ENCODE measurements at places on chromosomes 7 and 10.

DNA sequence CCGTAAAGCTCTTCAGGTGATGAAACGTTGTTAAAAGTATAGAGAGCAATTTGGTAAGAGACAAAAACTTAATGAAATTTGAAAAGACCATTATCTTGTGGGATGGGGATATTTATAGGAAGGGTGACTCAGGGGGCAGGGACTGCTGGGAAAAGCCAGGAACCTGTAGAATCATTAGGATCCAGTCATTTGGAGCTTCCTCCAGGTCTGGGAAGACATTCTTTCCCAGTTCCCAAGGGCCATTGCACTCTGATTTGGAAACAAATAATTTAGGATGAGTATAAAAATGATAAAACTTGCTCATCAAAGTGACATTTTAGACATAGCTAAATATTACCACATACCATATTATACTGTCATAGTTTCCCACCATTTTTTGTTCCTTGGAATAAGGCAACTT, 143.9 kb downstream of the PFKFB3 start:
- DNase-seq, result no peak

GRCh38 chr10:60444494-60445064, 54.9 kb upstream of the ANK3 start:
- DNase-seq, result no peak

DNA sequence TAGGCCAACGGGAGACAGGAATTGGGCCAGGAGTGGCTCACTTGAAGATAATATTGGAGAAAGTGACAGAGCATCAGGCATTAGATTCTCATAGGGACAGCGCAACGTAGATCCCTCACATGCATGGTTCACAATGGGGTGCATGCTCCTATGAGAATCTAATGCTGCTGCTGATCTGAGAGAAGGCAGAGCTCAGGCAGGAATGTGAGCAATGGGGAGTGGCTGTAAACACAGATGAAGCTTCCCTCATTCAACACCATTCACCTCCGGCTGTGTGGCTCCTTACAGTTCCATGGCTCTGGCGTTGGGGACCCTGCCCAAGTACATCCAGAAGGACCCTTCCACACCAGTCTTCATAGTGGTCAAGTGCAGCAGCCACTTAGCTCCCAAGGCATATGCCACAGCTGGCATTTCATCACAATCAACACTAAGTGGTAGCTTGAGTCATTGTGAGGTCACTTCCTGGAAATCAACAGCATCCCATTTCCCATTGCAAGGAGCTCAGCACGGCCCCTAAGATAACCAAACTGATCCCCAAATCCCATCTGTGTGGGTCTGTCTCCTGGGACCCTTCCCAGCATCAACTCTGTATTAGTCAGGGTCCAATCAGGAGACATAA, 174.5 kb downstream of the TPST1 start:
- no peak for DNase-seq

- no peak for DNase-seq
Observed at GRCh38 chr7:105874055-105874454, 2.3 kb downstream of the ATXN7L1 start.

- DNase-seq, result no peak
Observed at GRCh38 chr10:7571981-7572380, 94.8 kb downstream of the ITIH5 start.

DNA sequence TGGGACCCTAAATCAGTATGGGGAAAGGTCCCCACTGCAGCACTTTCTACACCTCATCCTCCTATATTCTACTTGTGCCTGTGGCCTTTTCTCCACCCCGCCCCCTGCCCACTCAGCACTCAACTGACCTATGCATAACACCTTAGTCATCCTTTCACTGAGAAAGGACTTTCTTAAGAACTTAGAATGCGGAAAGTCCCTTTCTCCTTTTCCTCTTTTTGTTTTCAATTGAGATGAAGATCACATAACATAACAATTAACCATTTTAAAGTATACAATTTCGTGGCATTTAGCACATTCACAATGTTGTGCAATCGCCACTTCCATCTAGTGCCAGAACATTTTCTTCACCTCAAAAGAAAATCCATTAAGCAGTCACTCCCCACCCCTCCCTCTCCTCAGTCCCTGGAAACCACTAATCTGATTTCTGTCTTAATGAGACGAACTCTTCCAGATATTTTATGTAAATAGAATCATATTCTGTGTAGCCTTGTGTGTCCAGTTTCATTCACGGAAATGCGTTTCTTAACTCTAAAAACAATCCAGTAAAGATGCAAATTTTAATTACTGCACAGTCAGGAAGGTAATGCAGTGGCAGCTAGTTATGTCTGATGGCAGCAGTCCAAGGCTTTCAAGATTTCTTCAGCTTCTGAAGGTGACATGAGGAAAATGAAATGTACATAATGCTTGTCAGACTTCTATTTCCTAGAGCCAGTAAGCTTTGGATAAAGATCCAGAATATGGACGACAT, 41.7 kb downstream of the FAS start:
- peak; percentile 70 for DNase-seq

DNA sequence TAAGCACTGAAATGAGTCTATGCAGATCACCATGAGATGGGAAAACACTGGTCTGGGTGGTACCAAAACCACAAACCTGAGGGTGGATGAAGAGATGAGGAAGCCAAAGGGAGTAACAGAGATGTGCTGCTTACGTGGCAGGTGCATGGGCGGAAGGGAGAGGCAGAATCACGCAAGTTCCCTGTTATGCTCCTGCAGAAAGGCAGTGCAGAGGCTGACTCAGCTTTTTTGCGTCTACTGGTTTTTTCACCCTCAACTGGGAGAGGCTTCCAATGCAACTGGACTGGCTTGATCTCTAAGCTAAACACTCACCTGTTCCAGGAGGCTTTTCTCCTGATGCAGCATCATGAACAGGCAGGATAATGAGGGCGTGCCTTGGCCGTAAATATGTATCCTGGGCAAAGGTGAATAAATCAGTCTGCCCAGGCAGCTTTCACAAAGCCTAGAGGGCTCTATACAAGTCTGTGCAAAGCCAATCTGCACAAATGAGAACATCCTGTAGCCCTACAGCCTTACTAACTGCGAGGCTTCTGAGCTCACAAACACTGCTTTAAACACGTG, 95.4 kb upstream of the AFAP1L2 start:
- peak; percentile 81 for DNase-seq

- no peak for DNase-seq
Observed at GRCh38 chr10:121098211-121098610, 247.0 kb downstream of the WDR11 start.

GRCh38 chr7:36726806-36727503, 2.7 kb upstream of the AOAH start:
- DNase-seq, result no peak

DNA sequence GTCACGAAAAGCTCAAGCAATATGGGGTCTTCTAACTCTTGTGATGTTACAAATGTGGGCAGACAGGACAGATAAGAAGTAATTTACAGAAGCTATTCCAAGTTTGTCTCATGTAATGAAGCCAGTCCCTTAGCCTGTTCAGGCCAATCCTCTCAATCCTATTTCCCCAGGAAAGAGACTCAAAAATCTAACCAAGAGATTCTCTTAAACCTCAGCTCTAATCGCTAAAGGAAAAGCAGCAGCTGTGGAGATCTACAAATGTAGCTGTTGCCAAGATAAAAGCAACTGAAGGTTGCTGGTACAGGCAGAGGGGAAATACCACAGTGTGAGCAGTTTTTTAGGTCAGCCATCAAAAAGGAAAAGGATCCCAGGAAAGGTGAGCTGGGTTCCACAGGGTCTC, 39.3 kb downstream of the ANK3 start:
- no peak for DNase-seq

DNA sequence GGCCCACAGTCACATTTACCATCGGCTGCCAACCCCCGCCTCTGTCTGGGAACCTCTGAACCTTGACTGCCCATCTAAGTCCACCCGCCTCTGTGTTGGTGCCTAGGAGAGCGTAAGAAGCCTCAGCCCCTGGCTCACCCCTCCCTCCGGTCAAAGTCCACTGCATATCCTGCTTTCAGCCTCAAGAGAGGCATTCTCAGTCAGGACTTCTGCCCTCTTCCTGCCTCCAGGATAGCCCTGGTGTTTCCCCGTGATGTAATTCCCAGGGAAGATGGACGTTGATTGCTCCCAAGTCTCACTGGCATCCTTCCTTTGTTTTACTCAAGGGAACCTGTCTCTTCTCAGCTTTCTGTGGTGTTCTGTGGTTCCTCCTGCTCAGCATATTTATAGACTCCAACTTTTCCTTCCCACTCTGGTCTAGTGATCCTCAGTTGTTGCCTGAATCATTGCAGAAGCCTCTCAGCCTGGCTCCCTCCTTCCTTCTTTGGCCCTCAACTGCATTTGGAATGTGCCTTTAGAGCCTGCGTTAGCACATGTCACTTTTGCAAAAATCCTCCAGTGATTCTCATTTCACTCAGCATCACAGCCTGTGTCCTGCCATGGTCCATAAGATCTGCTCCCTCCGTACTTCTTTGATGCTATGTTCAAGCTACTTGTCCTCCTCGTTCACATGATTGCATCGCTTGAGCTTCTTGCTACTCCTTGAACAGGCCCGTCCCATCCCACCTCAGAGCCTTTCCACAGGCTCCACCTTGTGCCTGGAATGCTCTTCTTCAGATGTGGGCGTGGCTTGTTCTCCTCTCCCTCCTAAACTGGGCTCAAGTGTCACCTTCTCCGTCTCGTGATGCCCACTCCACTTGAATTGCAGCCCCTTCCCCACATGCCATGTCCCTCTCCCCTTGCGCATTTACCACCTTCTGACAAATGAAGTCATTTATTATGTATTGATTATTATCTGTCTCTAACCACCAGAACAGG, 124.2 kb downstream of the PLPP4 start:
- no peak for DNase-seq

GRCh38 chr10:35448687-35449662, 112.7 kb downstream of the CCNY start:
- no peak for DNase-seq

DNA sequence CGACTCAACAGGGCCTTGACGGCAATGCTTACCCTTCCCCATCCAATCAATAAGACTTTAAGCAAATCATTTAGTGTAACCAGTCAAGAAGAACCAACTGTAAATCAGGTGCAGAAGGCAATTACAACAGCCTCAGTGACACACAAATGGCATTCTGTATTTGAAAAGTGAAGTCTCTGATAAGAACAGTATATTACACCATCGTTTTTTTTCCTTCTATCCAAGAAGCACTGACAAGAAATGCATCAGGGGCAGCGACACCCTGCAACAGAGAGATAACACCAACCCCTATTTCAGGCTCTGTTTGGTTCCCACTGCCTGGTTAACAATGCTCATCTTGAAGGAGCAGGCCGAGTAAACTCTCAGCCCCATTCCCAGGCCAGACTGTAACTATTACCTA, 204.0 kb upstream of the AOAH start:
- DNase-seq, result no peak

DNA sequence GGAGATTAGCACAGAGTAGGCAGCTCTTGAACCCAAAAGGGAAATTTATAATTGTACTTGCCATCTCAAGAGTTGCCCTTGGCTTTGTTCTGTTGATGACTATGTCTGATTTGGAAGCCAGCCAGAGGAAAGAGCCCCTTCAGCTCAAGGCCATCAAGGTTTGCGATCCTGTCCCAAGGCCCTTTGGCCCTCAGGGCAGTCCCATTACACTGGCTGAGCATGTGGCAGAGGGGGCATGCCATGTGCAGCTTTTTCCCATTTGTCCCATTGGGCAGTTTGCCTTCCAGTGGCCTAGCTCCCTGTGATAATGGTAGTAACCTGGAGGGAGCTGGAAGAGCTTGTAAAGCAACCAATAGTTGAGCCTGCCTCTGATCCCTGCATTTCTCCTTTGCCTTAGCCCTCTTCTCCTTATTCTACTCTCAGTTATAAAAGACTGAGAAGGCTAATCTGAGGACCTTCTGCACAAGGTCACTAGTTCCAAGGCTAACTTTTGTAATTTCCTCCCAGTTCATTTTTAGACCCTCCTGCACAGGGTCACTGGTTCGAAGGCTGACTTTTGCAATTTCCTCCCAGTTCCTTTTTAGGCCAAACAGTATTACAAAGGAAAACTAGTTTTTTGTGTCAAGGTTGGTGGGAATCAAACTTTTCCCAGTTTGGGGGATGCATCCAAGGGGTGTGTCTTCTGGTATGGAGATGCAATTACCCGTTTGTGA, 31.0 kb upstream of the ARHGAP12 start:
- no peak for DNase-seq

GRCh38 chr7:3140834-3141233, 97.2 kb upstream of the CARD11 start:
- peak; percentile 36 for DNase-seq

GRCh38 chr7:17532861-17533404, 234.5 kb downstream of the AHR start:
- no peak for DNase-seq

DNA sequence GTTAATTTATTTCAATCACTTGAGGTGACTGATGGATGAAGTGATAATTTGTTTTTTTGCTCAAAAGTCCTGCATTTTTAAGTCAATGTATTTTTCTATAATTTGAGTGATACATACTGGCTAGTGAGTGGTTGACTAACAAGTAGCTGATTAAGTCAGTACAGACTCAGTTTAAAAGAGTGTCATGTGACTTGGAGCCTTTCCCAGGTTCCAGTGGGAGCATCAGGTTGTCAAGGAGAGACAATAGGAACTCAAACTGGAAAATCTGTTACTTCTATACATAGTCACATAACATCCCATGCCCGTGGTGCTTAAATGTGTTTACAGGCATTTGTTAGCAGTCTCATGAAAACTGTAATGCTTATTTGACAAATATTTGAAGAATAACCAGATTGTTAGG, 154.7 kb downstream of the ANK3 start:
- no peak for DNase-seq

- no peak for DNase-seq
Observed at GRCh38 chr7:91603707-91604106, 276.8 kb downstream of the MTERF1 start.

DNA sequence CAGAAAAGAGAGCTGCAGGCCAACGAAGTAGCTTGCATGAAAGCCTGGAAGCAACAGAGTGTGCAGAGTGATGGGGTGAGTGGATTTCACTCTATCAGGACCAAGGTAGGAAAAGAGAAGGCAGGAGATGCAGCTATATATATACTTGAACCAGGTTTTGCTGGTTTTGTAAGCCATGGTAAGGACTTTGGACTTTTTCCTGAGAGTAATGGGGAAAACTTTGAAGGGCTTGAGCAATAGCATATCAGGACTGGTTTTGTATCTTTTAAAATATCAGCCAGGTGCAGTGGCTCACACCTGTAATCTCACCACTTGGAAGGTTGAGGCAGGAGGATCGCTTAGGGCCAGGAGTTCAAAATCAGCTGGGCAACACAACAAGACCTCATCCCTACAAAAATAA, 120.6 kb upstream of the NRP1 start:
- no peak for DNase-seq

DNA sequence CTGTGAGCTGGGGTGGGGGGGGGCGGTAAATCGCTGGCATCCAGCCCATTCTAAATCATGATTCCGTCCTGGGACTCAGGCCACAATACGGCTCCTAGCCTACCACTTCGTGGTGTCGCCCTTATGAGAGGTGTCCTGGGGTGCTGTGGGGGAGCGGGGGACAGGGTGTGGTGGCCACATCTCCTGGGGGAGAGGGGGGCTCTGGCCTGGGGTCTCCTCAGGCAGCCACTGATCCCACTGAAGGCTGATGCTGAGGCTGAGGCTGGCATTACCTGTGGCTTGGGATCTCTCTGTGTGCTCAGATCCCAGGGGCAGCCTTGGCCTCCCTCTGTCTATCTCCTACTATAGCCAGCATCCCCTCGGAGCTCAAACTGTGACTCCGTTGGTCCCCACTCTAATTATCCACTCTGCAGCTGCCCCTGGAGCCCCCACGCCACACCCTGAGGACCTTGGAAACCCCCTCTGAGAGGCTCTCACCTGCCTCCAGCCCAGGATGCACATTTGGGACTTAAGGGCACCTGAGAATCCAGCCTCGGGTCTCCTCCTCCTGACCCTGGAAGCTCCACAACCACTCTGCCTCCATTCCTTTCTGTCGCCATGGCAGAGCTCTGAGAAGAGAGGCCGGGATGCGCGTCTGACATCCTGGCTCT, 249.3 kb upstream of the TCERG1L start:
- peak; percentile 7 for DNase-seq
